Right renal pelvis (tissue), 4 donors: ENCODE measurements at places on chromosomes 4 and X. TPM values are rescaled to one million over a fixed set of nuclear protein-coding genes. Genes with fewer than 3 reads are reported as not detected.

The MAGEA3 gene
- polyA plus RNA-seq: not detected

The GLRB gene
- polyA plus RNA-seq: 12.2 TPM

The WNK3 gene
- polyA plus RNA-seq: 5.1 TPM

The GABRQ gene
- 1.6 TPM for polyA plus RNA-seq

The ZFYVE28 gene
- polyA plus RNA-seq: 3.0 TPM

The RHOXF1 gene
- 1.1 TPM for polyA plus RNA-seq

The SRPX2 gene
- polyA plus RNA-seq: 13.0 TPM

The ESX1 gene
- polyA plus RNA-seq: not detected

The CXCL11 gene
- polyA plus RNA-seq: 0.33 TPM

The CDKL2 gene
- polyA plus RNA-seq: 11.2 TPM

The PLXNA3 gene
- 50.2 TPM for polyA plus RNA-seq

The HAND2 gene
- polyA plus RNA-seq: not detected

The STATH gene
- 0.69 TPM for polyA plus RNA-seq

The CENPVL2 gene
- polyA plus RNA-seq: 0.27 TPM

The SMIM20 gene
- 53.4 TPM for polyA plus RNA-seq

The USO1 gene
- 89.5 TPM for polyA plus RNA-seq

The SMARCA5 gene
- polyA plus RNA-seq: 126 TPM

The FABP2 gene
- 1.2 TPM for polyA plus RNA-seq

The OPN1MW gene
- not detected for polyA plus RNA-seq

The RGN gene
- polyA plus RNA-seq: 37.2 TPM

The ARR3 gene
- polyA plus RNA-seq: 0.54 TPM

The NDNF gene
- polyA plus RNA-seq: 68.5 TPM

The SSX2 gene
- polyA plus RNA-seq: not detected

The UNC5C gene
- 35.4 TPM for polyA plus RNA-seq

The TMEM156 gene
- polyA plus RNA-seq: 3.5 TPM

The GAGE13 gene
- polyA plus RNA-seq: not detected

The NPY1R gene
- 19.2 TPM for polyA plus RNA-seq

The GRIA3 gene
- polyA plus RNA-seq: 2.9 TPM

The SHOX gene
- not detected for polyA plus RNA-seq

The PABPC1L2B gene
- not detected for polyA plus RNA-seq

The ARHGAP36 gene
- 0.09 TPM for polyA plus RNA-seq

The GYG2 gene
- polyA plus RNA-seq: 15.2 TPM

The RS1 gene
- polyA plus RNA-seq: 0.17 TPM

The PNMA6A gene
- 7.8 TPM for polyA plus RNA-seq

The TRPC5OS gene
- 0.17 TPM for polyA plus RNA-seq

The ZNF81 gene
- 7.6 TPM for polyA plus RNA-seq

The NEUROG2 gene
- polyA plus RNA-seq: not detected

The RADX gene
- polyA plus RNA-seq: 7.1 TPM

The SMIM10L2A gene
- 10.6 TPM for polyA plus RNA-seq
